ENCODE measurements at places on chromosomes 7 and 10.

- no peak for DNase-seq
Measured at GRCh38 chr10:1293157-1293556, 237.0 kb downstream of the WDR37 start.

DNA sequence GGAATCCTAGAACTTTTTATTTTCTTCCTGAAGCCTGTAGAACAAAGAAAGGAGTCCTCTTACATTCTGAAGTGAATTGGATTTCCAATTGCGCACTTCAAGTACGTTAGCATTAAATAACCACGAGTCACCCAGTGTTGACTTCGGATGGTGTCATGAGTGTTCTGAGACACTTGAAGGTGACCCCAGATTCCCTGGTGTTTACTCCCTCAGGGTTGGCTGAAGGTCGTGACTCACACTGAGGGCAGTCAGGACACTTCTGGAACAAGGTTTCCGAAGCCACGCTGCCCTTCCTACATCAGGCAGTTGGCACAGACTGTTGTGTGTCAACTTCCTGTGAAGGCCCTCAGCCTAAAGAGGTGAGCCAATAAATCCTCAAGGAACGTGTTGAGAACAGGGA lies 186.6 kb upstream of the CELF2 start:
- no peak for DNase-seq

DNA sequence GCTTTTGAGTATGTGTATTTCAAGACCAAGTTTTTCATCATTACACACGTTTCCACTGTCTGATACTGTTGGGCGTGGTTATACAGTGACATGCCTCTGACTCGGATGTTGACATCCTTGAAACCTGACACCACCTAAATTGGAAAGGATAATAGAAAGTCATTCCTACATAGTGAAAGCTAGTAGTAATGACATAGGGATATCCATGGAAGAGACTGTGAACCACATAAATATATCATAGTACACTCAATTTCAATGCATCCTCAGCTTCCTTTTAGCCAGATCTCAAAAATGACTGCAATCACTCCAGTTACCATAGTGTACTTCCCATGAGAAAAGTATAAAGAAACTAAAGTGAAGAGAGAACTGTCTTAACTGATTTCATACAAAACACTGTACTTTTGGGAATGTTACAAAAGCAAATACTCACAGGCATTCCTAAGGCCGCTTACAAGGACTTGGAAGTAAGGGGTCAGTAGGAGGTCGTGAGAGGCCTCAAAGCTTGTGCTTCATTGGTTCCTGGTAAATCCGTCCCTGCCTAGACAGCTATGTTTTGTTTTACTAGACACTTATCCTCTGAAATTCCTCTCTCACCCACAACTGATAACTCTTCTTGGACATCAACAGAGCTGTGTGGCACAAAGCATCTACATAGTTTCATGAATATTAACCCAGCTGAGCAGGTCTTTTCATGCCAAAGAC lies 71.8 kb upstream of the VWDE start:
- no peak for DNase-seq

- DNase-seq, result no peak
Measured at GRCh38 chr7:16369855-16370254, 51.5 kb downstream of the CRPPA start.

DNA sequence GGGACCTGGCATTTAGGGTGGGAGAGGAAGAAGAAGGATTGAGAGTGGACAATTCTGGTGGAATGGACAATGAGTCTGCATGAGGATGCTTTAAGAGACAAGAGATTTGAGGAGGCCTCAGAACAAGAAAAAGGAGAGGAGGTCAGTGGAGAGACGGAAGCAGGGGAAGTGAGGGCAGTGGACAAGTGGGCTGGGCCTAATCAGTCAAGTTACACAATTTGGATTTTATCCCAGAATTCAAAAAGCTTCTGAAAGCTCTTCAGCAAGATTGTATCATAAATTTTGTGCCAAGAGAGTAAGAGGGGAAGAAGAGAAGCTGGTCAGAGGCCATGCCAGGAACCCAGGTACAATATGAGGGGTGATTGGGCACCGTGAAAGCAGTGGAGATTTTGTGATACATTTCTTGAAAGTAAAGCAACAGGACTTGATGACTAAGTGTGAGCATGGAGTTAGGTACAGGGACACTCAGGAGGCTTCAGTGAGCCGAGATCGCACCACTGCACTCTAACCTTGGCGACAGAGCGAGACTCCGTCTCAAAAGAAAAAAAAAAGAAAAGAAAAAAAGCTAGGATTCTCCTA lies 19.3 kb upstream of the TSPAN13 start:
- DNase-seq, result no peak

DNA sequence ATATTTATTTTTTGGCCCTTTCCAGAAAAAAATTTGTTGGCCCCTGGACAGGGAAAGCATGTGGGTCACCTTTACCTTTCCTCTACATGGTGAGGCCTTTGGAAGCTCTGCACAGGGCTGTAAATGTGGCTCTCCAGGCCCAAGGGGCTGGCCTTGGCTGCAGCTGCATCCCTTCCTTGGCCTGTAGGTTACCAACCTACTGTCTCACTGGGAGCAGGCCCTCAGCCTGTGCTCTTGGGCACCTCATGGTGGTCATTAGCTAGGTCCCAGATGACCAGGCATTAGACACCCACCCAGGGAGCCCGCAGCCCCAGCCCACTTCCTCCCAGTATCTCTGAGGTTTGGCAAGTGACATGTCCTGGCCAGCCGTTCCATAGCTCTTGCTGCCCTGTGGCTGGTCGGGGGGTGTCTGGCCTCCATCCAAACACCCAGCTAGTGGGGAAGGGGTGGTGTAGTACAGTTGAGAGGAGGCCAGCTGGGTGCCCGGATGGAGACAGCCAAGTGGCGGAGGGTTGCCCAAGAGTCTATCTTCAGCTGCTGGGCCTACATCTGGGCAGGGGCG lies 7.1 kb upstream of the CPA5 start:
- no peak for DNase-seq

GRCh38 chr7:141550386-141551093 lies 670 bp upstream of the AGK start:
- DNase-seq, result peak; percentile 44
